ENCODE measurements at places on chromosomes 1 and 21.

GRCh38 chr1:223825767-223826748, 19.7 kb downstream of the TP53BP2 start:
- DNase-seq: no peak

DNA sequence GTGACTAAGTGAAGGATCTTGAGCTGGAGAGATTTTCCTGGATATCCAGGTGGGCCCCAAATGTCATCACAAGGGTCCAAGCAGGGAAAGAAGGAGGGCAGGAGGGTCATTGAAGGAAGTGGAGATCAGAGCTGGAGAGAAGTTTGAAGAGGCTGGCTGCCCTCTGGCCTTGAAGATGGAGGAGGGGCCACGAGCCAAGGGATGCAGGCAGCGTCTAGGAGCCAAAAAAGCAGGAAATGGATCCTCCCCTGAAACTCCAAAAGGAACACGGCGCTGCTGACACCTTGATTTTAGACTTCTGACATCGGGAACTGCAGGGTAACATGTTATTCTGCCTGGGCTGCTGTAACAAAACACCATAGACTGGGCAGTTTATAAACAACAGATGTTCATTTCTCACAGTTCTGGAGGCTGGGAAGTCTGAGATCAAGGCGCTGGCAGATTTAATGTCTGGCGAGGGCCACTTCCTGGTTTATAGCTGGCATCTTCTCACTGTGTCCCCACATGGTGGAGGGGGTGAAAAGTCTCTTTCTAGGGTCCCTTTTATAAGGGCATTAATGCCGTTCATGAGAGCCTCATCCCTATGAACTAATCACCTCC, 28.8 kb upstream of the ZBTB21 start:
- DNase-seq: no peak

GRCh38 chr1:43354936-43355335, 3.8 kb upstream of the CDC20 start:
- DNase-seq: no peak

- no peak for DNase-seq
These were observed 13.8 kb downstream of the FAM78B start for GRCh38 chr1:166152978-166153377.

DNA sequence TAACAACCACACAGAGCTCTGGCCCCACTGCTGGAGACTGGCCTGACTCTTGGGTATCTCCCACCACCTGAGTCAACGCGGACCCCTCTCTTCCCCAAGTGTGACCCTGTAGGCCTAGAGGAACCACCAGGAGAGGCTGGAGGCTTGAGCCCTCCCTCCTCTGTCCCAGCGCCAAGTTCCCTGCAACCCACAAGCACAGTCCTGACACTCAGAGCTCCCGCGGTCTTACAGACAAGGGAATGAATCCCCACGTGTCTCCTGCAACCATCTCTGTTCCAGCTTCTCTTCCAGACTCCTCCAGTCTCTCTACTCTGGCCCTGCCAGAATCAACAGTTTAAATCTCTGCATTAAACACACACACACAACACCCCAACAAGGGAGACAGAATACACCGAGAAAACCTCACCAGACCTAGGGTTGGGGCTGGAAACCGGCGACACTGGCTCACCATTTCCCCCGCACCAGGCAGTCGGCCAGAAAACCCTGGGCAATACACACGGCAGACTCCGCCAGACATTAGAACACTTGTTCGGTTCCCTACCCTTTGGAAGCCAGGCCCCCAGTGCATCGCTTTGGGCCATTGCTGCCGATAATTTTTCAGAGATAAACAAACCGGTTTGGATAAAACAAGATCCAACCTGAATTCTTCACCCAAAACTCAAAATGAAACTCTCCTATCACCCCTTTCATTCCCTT, 21.7 kb downstream of the CASZ1 start:
- no peak for DNase-seq

- no peak for DNase-seq
These were observed 106.5 kb downstream of the PLPP3 start for GRCh38 chr1:56472860-56473259.

DNA sequence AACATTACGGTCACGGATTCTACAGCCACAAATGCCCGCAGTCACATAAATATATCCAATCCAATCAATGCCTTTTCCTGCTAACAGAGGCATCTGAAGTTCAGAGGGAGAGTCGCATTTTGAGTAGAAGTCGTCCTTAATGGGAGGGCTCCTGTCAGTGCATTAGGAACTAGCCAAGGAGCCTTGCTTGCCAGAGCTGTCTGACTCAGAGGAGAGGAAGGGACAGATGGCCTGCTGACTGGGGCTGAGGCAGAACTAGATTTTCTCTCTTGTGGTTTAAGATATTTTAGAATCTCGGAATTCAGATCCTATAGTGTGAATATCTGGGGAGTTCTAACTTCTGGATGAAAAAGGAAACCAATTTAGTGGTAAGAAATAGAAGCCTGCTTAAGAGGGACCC, 10.6 kb downstream of the XKR8 start:
- DNase-seq: no peak

- no peak for DNase-seq
These were observed 746 bp upstream of the POFUT2 start for GRCh38 chr21:45288441-45288841.

- DNase-seq: no peak
These were observed 209.2 kb upstream of the PTGFR start for GRCh38 chr1:78281580-78281979.

- DNase-seq: no peak
These were observed 26.2 kb downstream of the SLC66A1 start for GRCh38 chr1:19338323-19338762.

DNA sequence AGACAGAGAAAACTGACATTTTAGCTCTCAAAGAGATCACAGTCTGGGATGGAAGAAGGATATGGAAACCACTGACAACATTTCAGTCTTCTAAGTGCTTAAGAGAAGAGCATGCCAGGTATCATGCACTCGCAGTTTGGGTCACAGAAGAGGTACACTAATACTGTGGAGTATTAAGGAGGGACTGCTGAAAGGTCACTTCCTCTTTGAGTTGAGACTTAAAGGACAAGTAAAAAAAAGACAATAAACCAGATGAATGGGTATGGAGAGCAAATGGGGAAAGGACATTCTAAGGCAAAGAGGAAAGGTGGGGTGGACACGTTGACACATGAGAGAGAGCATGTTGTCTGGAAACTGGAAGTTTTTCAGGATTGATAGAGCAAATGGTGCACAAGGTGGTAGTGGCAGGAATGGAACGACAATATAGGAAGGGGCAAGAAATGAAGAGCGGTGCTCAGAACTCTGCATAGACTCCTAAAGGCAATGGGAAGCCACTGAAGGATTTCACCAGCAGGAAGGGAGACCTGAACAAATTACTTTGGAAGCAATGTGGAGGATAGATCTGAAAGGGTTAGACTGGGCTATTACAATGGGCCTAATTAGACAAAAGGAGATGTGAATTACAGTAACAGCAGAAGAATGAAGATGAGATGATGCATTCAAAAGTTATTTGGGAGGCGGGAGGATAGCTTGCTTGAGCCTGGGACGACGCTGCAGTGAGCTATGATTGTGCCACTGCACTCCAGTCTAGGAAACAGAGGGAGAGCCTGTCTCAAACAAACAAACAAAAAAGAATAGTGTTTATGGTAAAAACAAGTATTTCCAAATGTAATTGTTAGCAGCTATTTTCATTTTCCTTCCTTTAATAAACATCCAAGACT, 11.1 kb downstream of the DIPK1A start:
- no peak for DNase-seq

- no peak for DNase-seq
These were observed 40.4 kb upstream of the NTNG1 start for GRCh38 chr1:107100331-107100984.

- peak; percentile 33 for DNase-seq
These were observed 105.8 kb downstream of the SLC16A1 start for GRCh38 chr1:112850034-112850757.

DNA sequence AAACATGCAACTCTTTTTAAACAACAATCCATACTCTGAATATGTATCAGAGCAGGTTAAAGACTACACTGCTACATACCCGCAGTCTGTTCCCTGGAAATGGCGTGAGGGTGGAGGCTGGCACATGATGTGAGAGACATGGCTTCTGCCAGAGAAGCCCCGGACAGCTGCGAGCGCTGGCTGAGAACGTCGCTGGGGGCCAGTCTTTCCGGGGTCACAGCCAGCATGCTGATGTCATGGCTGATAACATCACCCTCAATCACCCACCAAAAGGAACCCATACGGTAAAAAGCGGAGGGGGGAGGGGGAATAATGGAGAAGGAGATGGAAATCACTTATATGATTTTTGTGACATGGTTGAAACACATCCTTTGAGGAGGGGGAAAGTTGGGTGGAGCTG, 29.1 kb downstream of the C1orf198 start:
- DNase-seq: no peak

GRCh38 chr1:95311014-95311413, 77.0 kb downstream of the RWDD3 start:
- no peak for DNase-seq

GRCh38 chr1:206467915-206468314, 2.4 kb upstream of the IKBKE start:
- no peak for DNase-seq

DNA sequence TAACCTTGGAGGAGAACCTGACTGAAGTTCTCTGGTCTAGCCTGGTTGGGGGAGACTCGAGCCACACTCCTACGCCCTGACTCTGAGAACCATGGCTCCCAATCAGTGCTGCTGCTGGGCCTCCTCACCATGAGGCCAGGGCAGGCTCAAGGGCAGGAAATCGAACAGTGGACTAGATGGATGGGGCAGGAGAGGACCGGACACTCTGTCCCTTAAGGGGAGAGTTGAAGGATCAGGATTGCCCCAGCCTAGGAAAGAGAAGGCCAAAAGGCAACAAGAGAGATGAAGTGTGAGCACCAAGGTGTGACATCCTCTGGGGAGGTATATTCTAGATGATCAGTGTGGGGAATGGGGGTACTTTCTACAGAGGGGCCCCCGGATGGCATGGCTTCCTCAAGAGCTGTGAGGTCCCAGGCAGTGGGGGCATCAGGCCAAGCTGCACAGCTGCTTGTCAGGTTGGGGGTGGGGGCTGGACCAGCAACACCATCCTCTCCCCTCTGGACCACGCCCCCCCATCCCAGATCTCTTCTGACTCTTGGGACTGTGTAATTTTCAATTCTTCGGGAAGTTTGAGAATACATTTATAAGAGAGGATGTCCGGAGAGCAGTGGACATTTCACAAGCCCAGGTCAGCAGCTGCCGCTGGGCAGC, 34.0 kb downstream of the MX1 start:
- DNase-seq: no peak

DNA sequence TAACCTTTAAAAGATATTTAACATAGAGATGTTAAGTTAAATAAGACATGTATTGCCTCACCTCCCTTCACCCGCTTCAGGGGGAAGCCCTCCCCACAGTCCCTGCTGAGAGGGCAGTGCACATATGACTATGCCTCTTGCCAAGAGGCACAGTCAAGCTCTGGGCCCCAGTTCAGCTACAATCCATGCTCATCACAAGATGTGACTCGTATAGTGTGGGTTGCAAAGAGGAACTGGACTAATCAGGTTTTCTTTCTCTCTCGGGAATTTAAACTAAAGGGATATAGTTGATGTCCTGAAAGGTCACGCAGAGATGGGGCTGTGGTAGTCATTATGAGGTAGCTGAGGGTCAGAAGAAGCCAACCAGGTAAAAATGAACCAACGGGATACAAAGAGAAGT, 35.6 kb downstream of the LYST start:
- no peak for DNase-seq
